OCI-LY7 (cell line): ENCODE measurements at places on chromosomes 3 and 15. TPM values are rescaled to one million over a fixed set of nuclear protein-coding genes. Genes with fewer than 3 reads are reported as not detected.

MYO5A gene
- total RNA-seq: 41.9 and 42.0 TPM in 2 replicates

ERC2 gene
- total RNA-seq: not detected in 2 replicates

MYLK gene
- total RNA-seq: not detected in 2 replicates

DNA sequence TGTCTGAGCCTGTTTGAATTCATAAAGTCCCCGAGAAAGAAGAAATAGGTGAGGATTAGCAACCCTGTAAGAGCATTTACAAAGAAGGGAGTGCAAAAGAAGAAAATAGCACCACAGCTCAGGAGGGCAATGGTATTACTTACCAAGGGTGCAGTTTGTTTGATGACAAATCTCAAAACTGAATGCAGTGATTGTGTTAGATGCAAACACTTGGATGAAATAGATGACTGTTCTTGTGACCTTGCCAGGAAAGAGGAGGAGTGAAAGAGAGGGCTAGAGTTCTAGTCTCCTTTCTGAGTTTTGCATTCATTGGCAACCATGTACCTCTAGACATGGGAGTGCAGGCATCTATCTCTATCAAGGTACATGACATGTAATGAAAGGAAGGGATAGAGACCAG, 1030.8 kb upstream of the CFAP20DC start:
- peak; percentile 40 for DNase-seq

DNA sequence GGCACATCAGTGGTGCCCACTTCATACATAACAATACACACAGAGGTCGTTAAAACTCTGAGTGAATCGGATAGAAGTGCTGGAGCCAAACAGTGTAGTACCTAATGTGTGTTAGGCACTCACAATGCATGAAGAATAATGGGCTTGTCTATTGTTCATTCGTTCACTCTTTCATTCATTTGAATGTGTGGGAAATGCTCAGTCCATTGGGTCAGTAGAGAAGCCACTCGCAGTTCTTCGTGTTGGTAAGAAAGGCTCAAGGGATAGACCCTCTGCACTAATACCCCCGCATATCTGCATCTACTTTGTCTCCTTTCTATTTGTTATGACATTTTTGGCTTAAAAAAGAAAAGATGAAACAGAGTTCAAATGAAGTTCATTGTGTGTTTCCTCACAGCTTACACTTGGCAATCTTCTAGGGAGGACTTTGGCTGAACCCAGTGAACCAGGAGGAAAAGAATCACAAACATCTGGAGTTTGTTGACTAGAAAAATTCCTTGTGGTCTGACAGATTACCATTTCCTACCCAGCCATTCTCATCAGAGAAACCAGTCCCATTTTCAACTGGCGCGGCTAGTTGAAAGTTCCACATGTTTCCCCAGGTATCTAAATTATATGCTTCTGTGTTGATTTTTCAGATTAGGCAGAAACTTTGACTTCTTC, 32.8 kb upstream of the MFSD1 start:
- no peak for DNase-seq
